ENCODE measurements at places on chromosomes 3 and 15.

DNA sequence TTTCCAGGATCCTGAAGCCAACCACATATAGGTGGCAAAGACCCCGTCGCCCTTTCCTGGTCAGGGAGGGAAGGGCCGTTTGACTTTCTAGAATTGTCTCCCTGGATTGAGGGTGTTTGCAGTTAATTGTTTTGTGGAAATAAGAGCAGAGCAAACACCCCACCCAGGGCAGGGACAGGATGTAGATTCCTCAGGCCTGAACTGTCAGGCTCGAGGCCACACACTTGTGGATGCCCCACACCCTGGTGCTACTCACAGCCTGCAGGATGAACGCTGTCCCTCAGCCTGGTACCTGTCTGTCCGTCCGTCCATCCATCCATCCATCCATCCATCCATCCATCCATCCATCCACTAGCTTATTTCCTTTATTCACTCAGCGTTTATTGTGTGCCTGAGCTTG is 29.9 kb upstream of the FLNB start:
- no peak for DNase-seq

- DNase-seq = no peak
Measured at GRCh38 chr3:10762611-10763247, 53.3 kb upstream of the SLC6A11 start.

DNA sequence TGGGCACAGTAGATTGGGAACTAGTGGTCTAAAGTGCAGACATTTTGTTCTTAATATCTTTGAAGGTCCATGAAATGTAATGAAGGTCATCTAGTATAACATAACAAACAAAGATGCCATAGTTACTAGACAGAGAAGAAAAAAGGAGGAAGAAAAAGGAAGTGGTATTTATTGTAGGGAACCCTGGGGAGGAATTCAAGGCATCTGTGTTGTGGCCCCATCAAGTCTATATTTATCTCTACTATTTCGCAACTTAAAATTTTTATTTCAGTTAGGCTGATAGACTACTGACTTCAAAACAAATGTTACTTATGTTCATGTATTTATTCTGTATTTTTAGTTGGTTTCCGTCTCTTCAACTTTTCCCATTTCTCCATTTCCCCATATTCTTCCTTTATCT is 48.9 kb upstream of the ZDHHC23 start:
- no peak for DNase-seq

DNA sequence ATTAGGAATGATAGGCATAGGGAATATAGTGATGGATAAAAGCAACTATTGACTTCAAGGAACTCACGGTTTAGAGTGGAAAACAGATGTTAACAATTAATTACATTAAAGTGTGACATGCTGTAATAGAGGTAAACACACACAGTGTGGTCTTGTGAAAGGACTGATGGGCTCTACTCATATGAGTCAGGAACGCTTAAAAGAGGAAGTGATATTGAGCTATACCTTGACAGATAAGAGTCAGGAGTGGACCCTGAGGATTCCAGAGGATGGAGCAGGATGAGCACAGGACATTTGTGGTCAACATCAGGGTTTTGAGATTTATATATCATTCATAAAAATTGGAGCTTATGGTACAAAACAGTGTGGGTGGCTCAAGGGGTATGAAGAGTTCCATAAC is 11.0 kb downstream of the EXOG start:
- no peak for DNase-seq

DNA sequence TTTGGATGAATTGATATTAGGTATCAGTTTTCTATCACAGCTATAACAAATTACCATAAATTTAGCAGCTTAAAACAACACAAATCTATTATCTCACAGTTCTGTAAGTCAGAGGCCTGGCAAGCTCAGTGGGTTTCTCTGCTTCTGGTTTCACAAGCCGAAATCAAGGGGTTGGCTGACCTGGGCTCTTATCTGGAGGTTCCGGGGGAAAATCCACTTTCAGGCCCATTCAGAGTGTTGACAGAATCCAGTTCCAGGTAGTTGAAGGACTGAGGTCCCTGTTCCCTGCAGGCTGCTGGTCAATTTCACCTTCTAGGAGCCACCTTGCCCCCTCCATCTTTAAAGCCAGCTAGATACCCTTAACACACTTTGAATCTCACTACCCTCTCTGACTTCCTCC is 11.1 kb upstream of the HHATL start:
- no peak for DNase-seq

DNA sequence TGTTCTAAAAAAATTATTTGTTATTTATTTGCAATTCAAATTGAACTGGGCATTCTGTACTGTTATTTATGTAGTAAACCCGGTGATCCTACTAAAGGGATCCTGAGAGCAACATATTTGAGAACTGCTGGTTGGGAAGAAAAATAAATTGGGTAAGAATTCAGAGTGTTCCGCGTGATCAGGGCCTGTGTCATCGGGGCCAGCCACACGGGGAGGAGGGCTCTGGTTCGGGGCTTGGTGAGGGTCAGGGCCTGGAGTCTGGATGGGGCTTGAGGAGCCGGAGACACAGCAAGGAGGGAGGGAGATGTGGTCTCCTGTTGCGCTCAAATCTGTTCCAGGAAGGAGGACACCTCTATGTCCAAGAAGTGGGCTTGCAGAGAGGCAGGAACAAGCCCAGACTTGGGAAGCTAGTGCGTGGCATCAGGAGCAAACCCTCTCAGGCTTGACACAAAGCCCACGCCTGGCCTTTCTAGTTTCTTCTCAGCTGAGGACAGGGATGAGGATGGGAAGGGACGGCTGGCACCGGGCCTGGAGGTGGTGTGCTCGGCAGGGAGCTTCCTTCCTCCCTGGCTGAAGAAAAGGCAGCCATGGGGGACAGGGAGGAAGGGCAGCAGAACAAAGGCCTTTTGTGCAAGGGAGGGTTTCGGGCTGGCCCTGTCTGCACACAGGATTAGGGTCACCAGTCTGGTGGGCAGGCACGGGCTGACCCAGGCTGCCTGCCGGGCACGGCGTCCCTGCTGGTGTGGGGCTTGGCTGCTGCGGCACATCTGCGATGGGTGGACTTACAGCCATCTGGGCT is 22.9 kb upstream of the FBLN2 start:
- no peak for DNase-seq

- no peak for DNase-seq
Measured at GRCh38 chr3:64888165-64888564, 200.4 kb upstream of the ADAMTS9 start.

DNA sequence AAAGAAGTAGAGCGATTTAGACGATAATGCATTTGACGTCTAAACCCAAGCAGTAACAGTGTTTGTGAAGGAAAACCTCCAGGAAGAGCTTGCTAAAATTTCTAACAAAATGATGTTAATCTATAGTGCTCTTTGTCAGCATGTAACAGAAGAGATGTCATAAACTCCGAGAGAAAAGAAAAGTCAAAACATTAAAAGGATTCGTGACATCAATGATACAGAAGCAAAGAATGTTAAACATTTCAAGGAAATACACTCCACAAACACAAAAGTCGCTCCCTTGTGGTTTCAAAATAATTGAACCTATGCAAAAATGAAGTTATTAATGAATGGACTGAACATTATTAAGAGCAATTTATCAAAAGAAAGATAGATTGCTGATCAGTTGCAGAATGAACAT is 27.9 kb downstream of the AADAC start:
- DNase-seq = no peak

GRCh38 chr3:194579091-194579606 is 54.1 kb downstream of the TMEM44 start:
- no peak for DNase-seq

DNA sequence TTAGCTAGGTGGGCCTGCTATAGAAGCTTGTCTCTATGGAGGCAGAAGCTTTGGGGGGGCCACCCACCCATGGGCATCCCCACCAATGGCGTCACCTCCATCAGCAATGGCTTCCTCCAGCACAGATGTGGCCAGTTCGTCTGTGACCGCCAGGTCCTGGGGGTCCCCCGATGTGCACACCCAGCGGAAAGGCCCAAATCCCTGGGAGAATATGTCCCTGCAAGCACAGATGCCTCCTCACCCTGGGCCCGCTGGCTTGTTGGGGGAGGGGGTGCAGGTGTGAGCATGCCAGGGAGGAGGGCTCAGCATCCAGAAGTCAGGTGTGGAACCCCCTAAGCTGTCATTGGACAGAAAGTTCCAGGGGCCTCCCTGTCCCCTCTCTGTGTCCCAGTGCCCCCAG is 19.6 kb downstream of the UROC1 start:
- no peak for DNase-seq
